Common myeloid progenitor, CD34-positive (primary cell): ENCODE measurements at places on chromosomes 7 and 10.

DNA sequence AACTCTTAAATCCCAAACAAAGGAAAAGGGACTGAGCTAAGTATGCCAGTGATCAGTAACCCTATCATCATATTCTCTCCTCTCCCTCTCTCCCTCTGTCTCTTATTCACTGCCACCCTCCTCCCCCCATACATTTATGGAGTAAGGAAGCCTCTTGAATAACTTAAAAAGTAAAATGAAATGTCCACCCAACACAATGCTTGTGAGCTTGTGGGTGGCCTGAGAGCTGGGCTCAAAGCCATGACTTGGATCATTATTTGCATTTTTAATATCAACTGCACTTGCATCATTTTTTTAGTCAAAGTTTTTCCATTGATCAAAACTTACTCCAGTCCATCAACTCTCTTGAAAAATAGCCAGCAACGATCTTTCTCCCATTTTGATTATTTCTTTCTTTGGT is 46.8 kb downstream of the FAM107B start:
- no peak for DNase-seq

- no peak for DNase-seq
These were observed 1.8 kb upstream of the OPN1SW start for GRCh38 chr7:128777156-128778123.

DNA sequence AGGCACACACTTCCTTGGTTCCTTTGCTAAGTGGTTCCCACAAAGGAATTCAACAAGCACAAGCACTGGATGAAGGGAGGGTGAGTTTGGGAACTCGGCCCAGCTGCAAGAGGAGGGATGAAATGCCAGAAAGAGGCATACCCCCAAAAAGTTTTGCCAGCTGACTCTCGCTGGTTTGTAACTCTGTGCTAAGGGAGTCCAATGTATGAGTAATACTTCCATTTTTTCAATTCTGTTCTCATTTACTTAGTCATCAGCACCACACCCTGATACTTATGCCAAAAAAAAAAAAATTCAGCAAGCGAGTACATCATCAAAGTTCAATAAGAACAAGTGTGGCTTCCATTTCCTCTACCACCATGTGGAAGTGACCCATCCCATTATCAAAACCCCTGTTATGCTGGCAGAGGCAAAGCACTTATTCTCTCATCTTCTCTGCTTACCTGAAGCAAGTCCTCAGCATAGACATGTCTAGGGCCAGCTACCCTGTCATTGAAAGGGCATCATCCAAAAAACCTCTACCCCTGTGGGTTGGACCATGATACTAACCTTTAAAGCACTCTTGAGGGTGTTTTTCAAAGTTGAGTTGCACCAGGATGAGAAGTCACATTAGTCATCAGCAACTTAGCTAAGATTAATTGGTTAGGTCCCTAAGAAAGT is 6.9 kb upstream of the HYCC1 start:
- DNase-seq, result no peak

DNA sequence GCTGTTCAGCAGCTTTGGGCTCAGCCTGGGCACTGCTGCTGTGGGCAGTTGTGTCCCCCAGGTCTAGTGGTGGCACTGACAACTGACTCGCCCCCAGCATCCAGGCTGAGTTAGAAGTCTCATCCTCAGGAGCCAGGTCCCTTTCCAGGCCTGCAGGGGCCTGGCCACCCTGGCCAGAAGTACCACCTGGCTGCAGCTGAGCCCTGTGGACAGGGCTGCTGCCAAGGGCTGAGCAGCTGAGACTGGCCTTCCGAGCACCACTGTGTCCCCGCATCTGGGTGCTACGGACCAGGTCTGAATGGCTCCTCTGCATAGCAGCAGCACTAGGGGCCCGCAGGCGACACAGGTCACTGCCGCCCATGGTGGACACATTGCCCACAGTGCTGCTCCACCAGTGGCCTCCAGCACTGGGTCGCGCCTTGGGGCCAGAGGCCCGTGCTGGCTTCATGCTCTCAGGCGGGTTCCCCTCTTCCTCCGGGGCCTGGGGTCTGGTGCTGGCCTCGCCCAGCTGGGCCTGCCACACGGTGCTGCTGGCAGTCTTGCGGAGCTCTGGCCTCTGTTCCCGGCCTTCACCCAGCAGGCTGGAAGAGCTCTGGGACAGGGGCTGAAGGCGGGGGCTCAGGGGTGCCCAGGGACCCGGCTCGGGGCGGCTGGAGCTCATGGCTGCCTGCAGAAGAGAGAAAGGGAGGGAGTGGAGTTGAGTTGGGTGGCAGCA is 6.2 kb downstream of the GPRIN2 start:
- DNase-seq, result no peak

DNA sequence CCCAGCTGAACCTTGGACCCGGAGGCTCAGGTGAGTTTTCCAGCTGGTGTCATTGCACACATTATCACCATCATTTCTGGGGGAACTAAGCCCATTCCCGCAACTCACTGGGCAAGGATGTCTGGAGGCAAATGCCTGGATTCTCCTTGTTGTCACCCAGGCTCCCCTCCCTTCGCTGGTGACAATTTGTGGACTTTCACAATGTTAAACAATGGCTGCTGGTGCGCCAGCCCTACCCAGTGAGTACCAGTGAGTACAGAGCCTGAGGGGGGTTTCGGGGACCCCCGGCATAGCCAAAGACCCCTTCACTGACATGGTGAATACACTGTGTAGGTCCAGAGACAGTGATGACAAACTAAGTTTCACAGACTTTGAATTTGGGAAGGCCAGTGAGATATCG is 189.2 kb downstream of the ADARB2 start:
- DNase-seq, result no peak

DNA sequence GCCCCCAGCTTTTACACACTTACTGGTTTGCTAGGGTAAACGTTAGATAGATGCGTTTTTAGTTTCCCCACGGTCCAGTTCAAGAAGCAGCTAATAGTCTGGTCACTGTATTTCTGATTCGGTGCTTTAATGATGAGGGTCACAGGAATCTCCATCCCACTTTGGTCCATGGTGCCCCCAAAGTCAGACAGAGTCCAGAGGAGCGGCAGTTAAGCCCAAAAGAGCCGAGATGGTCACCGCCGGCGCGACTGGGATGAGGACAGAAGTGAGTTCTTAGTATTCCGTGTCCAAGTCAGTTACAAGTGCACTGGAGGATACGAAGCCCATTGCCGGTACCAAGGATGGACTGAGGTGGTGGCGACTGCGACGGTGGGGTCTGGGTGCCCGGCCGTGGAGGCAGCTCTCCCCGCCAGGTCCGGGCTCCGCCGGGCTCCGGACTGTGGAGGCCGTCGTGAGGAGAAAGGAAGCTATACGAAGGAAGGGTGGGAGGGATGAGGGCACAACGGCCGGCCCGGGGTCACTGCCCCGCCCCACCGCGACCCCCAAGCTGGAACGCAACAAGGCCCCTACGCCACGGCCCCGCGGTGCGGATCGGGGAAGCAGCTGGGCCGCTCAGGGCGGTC is 663 bp downstream of the HERPUD2 start:
- DNase-seq, result peak; percentile 42

GRCh38 chr10:88879534-88880281 is at the start of gene STAMBPL1:
TSS of gene STAMBPL1 (plus strand) at chr10:88880245. CDS start at chr10:88901709, 21,464 bp downstream.
- DNase-seq, result no peak

DNA sequence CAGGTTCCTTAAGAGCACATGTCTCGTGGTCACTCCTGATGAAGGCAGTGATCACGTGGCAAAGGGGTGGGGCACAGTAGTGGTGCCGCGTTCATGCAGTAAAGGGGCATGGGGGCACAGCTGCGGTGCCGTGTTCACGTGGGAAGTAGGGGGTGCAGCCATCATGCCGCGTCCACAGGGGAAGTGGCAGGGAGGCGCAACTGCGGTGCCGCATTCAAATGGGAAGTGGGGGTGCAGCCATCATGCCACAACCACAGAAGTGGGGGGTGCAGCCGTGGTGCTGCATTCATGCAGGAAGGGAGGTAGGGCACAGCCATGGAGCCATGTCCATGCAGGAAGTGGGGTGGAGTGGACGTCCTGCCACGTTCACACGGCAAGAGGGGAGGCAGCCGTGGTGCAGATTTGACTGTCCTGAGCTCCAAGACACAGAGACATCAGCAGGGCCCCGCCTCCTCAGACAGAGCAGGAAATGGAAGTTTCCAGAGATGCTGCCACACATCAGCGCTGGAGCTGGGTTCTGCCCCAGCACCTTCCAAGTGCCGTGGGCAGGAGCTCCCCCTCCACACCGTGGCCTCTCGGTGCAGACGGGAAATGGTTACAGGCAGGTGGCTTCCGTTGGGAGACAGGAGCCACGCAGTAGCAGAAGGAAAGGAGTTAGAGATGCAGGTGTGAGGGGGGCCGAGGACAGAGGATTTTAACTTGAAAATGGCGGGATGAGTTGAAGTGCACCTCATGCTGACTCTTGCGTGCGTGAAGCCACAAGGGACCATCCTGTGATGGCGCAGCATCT is 95.0 kb upstream of the DDC start:
- peak; percentile 93 for DNase-seq

DNA sequence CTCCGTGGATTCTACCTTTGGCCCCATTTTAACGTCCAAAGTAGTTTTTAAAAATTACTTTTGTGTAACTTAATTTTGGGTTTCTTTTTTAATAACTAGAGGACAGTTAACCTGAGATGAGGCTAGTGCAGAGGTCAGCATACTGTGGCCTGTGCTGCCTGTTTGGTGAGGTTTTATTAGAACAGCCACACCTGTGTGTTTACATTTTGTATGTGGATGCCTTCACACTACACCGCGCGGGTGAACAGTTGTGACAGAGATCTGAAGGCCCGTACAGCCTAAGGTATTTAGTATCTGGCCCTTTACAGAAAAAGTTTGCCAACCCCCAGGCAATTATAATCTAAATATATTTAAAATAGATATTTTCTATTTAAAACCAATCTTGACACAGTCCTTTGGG is 46.9 kb downstream of the STK17A start:
- DNase-seq, result no peak

- DNase-seq, result no peak
These were observed 560.5 kb upstream of the MKI67 start for GRCh38 chr10:128686630-128687278.

- peak; percentile 100 for DNase-seq
These were observed 98.6 kb downstream of the GRK5 start for GRCh38 chr10:119305860-119306513.

- DNase-seq, result no peak
These were observed 17.4 kb upstream of the IKZF1 start for GRCh38 chr7:50287129-50287528.

GRCh38 chr7:87370660-87371180 is 25.3 kb downstream of the CROT start:
- peak; percentile 22 for DNase-seq

DNA sequence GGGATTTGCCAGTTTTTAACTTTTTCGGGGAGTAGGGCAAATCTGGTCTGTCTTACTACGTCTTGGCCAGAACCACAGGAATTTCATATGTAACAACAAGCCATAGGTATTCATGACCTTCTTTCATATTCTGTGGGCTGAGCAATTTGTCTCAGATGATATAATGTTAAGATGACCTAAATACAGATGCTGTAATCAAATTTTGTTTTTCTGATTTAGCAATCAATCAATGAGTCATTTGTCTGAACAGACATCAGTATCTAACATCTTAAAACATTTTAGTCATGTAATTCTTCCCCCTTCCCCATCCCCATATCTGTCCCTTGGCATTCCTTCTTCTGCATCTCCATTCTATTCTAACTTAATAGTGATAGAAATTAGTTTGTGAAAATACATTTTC is 24.8 kb upstream of the NME8 start:
- no peak for DNase-seq

DNA sequence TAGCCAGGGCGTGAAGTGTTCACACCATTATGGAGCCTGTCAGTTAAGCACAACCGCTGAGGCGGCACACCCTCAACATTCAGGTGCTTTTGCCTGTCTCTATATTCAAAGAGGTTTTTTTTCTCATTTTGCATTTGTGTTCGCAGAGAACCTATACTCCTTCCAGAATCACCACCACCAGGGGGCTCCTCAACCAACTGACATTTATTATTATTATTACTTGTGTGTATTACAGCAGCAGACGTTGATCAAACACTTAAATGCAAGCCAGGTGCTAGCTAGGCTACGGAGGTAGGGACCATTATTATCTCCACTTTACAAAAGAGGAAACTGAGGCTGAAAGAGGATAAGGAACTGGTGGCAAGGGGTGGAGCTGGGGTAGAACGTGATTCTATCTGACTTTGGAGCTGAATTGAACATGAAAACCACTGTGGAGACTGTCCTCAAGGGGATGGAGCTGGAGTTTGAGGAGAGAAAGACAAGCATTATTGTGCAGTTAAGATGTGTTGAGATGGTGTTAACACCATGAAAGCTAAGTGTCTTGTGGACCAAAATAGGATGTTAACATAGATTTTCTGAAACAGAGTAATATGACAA is 133.8 kb upstream of the PLXNA4 start:
- no peak for DNase-seq

GRCh38 chr7:115881476-115881875 is 149.1 kb downstream of the TFEC start:
- DNase-seq, result no peak

DNA sequence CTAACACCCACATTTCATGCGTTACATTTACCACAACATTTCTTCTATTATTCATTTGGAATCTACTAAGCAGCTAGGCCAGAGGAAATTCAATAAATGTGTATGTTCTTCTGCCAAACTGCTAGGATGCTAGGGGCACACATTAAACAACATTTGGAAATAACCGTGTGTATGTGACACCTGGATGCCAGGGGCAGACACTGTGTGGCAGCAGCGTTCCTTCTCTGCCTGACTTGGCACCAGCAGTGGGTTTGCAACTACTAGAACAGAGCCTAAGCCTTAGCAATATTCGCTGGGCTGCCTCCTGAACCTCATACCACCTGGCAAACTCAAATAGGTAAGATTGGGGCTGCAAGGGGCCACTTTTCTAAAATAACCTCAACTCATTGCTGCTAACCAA is 182.1 kb downstream of the CHCHD3 start:
- no peak for DNase-seq

GRCh38 chr7:110595694-110596093 is 495.2 kb upstream of the LRRN3 start:
- DNase-seq, result no peak

- DNase-seq, result no peak
These were observed 181.5 kb upstream of the HPS1 start for GRCh38 chr10:98628206-98628605.

DNA sequence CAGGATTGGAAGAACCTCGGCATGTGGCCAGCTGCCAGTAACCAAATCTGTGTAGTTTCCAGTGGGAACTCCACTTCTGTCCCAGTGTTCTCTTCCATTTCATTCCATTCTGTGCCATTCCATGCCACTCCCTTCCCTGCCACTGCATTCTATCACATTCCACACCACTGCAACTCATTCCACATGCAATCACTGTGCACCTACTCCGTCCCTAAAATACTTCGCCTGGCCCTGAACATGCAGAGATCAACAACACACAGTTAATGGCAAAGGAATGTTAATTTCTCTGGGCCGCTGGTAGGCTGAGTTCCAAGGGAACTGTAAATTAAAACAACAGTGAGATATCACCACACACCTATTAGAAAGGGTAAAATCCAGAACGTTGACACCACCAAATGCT is 64.8 kb downstream of the AKR1B1 start:
- DNase-seq, result no peak

GRCh38 chr7:47570649-47571050 is 11.3 kb downstream of the TNS3 start:
- no peak for DNase-seq

DNA sequence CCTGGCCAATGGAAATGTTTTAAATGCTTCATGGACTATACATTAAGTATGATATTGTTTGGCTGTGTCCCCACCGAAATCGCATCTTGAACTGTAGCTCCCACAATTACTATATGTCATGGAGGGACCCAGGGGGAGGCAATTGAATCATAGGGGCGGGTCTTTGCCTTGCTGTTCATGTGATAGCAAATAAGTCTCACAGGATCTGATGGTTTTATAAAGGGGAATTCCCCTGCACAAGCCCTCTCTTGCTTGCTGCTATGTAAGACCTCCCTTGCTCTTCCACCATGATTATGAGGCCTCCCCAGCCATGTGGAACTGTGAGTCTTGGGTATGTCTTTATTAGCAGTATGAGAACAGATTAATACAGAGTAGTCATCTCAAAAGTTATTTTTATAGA is 32.4 kb upstream of the GRB10 start:
- DNase-seq, result no peak
